Stimulated activated memory B cell treated with anti-CD40 and anti-IgM and Interleukin-4, amounts not matched to agents 10 μg/mL and 1 μg/mL and 100 μg/mL, for 72 hours (primary cell): ENCODE measurements at places on chromosomes 2 and 18.

GRCh38 chr2:134611316-134611715 is 107.5 kb downstream of the TMEM163 start:
- no peak for ATAC-seq

GRCh38 chr2:148967578-148967977 is 70.9 kb upstream of the LYPD6B start:
- ATAC-seq, result no peak

DNA sequence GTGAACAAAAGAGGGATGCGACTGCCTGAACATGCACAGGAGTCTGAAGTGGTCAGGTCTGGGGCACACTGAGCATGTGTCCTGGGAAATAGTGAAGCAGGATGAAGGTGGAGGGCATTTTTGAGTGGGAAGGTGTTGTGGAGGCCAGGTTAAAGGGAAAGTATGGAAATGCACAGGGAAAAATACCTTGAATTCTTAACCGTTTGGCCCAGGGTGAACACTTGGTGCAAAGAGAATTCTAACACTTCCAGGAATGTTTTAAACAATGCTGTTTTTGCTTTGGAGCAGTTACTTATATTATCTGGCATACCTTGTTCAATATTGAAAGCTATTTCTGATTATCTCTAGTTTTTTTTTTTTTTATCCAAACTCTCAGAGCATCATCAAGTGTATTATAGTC is 623.5 kb downstream of the DCC start:
- ATAC-seq, result no peak

DNA sequence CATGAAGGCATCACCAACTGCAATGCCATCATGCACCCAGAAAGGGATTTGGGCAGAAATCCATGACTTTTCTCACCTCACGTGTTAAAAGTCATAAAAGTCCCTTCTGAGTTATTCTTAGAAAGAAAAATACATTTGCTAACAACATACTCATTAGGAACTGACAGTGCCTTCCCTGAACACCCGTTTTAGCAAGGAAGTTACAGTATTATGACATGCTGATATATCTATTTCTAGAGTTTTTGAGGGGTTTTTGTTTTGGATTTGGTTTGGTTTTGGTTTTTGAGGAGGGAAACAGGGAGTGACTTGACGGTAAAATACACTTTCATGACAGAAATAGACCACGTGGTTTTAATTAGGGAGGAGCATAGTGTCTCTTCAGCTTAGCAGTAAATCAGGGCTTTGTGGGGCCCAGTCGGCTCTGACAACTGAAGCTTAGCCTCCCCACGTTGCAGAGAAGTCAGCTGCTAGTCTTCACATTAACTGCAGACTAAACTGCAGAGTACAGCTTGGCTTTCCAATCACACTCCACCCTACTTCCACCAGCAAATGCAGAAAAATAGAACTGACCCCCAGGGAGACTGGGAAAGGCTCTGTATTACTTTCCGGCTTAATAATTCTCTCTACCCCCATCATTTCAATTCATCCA is 141.4 kb downstream of the FAM124B start:
- ATAC-seq, result no peak

GRCh38 chr18:58175786-58176176 is 131.8 kb downstream of the NEDD4L start:
- ATAC-seq, result no peak

DNA sequence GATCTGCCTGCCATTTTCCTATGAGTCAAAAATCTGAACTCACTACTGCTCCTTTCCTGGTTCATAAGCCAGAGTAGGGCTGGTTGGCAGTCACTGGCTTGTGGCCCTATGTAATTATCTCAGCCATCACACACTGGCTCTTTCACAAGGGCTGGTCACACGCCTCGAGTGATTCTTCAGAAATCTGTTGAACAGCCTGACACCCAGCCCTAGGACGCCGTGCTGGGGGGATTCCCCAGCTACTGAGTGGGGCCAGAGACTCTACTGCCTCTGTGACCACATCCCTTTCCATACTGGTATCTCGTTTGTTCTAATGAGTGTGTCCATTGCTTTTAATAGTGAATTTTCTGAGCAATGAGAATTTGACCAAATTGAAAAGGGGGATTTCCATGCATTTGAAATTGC is 45.8 kb upstream of the RBM44 start:
- ATAC-seq, result peak; percentile 100

- ATAC-seq, result no peak
Measured at GRCh38 chr2:95018861-95019550, 6.5 kb upstream of the MAL start.

DNA sequence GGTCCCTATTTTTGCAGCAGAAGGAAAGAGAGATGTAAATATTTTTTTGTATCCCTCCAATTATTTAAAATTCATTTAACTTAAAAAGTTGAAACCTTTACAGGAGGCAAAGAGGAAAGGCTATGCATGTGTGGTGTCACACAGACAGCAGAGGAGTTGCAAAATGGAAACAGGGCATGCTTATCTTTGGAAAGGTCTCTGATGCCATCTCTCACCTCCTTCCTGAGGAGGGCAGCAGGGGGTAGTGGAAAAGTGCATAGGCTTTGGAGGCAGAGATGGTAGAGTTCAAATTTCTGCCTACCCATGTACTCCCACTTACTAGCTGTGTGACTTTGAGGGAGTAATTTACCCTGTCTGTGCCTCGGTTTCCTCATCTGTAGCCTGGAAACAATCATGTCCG is 99.6 kb upstream of the MCFD2 start:
- ATAC-seq, result no peak

DNA sequence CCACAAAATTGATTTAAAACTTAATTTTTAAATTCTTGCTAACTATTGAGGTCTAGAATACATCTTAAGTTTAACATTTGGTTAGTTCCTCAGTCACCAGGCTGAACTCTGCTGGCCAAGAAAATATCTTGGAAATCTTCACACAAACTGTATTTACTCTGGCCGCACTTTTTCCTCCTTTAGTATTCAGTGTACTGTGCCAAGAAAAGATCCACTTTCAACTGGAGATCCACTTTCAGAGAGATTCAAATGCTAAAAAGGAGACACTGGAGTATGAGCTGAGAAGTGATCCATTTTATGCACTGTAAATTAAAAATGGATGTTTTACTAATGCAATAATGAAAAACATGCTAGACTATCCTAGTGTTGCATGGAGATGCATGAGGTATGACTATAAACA is 98.1 kb downstream of the ANTXR1 start:
- ATAC-seq, result no peak

DNA sequence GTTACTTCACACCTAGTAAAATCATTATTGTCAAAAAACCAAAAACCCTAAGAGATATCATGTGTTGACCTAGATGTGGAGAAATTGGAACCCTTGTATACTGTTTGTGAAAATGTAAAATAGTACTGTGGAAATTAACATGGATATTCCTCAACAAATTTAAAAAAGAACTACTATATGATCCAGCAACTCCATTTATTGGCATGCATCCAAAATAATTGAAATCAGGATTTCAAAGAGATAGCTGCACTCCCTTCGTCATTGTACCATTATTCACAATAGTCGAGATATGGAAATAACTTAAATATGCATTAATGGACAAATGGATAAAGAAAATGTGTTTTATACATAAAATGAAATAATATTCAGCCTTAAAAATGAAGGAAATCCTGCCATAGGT is 105.3 kb upstream of the ZC3H15 start:
- ATAC-seq, result no peak

DNA sequence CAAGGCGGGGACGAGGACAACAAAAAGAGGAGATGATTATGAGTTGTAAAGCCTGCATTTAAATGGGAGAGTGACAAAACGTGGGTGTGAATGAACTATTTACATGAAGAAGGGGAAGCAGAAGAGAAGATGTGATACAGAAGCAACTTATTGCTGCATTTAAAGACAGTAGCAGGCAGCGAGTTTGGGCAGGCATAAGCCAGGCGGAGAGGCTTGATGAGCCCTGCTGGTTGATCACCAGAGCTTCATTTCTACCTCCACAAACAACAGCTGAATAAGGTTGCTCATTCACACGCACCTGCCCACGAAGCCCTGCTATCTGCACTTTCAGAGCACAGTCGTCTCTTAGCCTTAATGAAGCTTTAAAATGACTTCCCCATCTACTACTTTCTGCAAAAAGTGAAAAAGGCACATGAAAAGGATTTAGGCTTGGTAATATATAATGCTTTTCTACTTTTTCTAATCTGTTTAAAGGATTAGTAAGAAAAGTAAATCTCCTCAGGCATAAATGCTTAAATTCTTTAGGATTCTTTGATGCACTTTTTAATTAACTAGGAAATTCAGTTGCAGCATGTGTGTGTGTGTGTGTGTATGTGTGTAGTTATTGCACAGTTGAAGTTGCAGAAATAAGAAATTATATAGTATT is 3.1 kb downstream of the SLC38A11 start:
- peak; percentile 12 for ATAC-seq

DNA sequence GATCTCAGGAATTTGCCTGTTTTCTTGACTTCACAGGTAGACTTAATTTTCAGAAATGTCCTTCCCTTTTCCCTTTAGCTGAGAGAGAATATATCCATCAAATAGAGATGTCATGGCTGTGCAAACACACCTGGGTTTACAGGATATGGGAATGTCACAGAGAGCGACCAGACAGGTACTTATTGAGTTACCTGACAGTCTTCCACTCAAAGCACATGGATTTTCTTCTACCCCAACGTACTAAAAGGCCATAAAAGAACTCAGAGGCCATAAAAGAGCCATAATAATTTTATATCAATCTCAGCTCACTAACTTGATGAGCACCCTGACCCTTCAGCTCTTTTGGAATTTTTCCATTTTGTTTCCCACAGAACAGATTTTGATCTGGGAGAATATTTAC is 5.3 kb upstream of the DTNA start:
- no peak for ATAC-seq

- no peak for ATAC-seq
Measured at GRCh38 chr2:47555368-47555767, 152.4 kb downstream of the MSH2 start.

DNA sequence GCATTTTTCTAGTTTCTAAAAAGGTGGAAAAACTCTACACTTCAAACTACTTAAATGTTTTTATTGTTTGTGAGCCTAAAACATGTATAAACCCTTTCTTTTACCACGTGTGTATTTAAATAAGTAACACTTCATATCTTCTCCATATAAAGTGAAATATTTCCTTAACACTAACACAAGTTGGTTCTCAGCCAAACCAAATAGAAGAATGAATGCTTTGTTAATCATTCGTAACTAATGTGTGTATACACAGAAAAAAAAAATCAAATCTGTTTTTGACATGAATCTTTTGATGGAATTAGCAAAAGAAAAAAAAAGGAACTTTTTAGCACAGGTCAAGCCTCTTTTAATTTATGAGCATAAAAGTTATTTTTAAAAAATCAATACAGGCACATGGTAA is 89.3 kb downstream of the EHBP1 start:
- no peak for ATAC-seq

DNA sequence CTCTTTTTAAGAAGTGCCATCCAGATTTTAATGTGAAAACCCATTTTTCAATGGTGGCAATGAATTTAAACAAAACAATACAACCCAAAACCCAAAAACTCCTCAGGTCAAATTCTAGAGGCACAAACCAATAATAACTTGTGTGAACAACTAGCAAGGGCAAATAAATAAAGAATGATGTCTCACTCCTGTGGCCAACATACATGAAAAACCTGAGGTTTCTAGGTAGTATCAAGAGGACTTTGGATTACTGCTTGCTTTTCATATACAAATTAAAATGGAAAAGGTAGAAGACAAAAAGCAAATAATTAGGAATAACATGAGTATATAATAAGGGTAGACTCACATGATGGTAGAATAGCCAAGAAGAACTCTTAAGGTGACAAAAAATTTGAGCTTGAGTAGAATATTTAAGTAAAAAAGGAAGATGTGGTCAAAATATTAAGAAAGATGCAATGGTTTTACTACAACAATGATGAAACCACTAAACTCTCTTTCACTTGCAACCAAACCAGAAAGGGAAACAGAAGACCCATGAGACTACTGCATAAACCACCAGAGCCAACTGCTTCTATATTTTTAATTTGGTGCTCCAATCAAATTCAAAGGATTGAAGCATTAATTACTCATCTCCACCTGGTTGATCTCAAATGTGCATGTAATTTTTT is 53.5 kb downstream of the DARS1 start:
- ATAC-seq, result no peak
